ENCODE measurements at places on chromosomes 2 and 18.

DNA sequence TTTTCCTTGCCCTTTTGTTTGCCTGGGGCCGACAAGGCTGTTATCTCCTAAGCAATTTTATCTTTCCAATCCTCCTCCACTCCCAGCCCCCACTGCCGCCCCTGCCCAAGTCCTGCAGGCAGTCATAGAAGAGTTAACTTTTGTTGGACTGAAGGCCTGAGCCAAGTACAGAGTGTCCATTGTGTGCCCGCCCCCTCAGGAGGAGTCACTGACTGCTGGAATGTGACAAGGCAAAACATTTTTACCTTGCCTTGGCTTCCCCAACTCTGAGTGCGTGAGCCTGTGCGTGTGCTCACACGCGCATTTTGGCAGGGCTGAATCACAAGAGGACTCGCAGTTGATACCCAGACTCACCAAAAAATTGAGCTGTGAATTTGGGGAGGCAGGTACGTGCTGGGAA is 16.2 kb downstream of the SETBP1 start:
- DNase-seq, result no peak

GRCh38 chr2:10214179-10214578 is 88.5 kb upstream of the HPCAL1 start:
- no peak for DNase-seq

DNA sequence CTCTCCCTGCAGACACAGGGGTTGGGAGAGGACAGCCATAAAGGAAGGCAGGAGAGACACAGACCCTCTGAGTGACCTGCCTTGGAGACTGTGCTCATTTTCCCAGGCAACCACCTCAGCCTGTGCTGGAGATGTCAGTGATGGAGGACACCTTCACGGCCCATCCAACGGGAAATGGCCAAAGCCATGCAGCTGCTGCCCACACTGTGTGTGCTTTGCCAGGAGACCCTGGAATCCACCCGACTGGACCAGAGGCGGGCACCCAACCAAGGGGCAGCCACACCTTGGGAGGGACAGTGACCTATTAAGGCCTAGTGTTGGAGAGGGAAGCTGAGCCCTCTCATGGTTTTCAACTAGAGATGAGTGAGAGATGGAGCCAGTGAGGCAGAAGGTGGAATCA is 192.5 kb downstream of the SMAD2 start:
- DNase-seq, result peak; percentile 44

- no peak for DNase-seq
Observed at GRCh38 chr2:120317916-120318315, 28.0 kb upstream of the INHBB start.

- DNase-seq, result no peak
Observed at GRCh38 chr18:60060578-60060977, 160.8 kb downstream of the PMAIP1 start.

- no peak for DNase-seq
Observed at GRCh38 chr2:46025081-46025480, 272.1 kb upstream of the EPAS1 start.

GRCh38 chr2:12774395-12774727 is 57.6 kb downstream of the TRIB2 start:
- DNase-seq, result no peak

DNA sequence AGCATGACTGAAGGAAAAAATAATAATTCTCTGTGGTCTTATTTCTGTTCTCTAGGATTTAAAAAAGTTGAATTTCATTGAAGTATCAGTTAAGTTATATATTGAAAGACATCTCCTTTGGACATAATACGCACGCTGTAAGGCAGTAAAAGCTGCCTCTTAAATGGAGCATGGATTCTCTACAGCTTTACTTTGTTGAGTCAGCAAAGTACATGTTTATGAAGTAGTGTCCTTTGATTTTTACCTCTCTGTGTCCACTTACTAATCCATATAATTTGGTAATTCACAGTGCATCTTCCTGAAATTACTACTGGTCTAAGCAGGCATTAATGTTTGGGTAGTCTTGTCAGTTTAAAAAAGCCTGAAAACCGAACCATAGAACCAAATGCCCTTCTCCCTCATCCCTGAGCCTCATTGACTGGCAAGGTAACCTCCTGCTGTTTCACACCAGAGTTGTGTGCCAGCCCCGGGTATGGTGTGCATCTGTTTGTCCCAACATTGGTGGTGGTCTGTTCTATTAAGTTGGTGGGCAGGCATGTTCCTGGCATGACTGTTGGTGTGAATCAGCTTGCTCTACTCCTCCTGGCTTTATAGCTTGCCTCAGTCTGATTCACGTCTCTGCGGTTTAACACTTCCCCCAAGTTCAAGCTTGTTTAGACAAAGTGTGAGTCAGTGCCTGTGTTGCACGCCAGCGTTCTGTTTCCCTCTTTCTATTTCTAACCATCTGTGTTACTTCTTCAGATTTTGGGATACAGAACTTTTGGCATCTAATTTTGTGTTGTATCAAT is 71.0 kb upstream of the ITM2C start:
- DNase-seq, result peak; percentile 95

DNA sequence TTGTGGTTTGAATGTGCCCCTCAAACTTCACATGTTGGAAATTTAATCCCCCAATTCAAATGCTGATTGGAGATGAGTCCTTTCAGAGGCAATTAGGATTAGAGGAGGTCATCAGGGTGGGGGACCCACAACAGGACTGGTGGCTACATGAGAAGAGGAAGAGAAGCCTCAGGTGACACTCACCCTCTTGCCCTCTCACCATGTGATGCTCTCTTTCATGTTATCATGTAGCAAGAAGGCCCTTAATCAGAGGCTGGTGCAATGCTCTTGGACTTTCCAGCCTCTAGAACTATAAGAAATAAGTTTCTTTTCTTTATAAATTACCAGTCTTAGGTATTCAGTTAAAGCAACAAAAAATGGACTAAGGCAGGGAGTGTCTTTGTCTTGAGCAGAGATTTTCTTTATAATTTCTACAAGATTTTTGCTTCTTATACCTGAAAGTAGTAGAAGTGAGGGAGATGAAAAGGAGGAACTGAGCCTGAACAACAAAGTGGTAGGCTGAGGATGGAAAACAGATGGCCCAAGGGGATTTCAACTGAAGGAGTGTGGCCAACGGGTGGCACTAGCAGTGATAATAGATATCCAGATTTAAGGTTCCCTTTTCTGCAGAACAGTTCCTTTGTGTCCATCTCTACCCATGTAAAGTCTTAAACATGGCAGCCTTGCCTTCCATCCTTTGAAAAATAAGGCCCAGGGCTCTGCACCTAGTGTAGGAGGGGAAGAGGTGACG is 49.2 kb upstream of the TGIF1 start:
- DNase-seq, result no peak

- DNase-seq, result no peak
Observed at GRCh38 chr2:127619203-127619590, 26.8 kb upstream of the GPR17 start.

- no peak for DNase-seq
Observed at GRCh38 chr2:39620067-39620466, 45.6 kb upstream of the TMEM178A start.

- DNase-seq, result no peak
Observed at GRCh38 chr2:151649966-151650365, 84.3 kb downstream of the NEB start.

GRCh38 chr2:48855142-48855541 is 99.6 kb upstream of the LHCGR start:
- DNase-seq, result no peak

DNA sequence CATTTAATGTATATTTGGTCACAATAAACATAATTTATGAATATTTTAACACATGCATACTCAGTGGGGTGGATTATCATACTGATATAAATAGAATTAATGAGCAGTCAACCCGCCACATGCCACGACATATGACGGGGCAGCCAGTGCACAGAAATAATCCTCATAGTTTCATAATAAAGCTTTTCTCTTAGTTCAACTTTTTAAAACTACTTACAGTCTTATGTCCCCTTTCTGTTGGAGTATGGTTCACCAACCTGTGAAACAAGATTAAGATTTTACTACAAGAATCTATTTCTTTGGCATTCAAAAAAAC is 75.6 kb upstream of the ETAA1 start:
- no peak for DNase-seq

- no peak for DNase-seq
Observed at GRCh38 chr2:60499651-60500265, 53.7 kb downstream of the BCL11A start.

DNA sequence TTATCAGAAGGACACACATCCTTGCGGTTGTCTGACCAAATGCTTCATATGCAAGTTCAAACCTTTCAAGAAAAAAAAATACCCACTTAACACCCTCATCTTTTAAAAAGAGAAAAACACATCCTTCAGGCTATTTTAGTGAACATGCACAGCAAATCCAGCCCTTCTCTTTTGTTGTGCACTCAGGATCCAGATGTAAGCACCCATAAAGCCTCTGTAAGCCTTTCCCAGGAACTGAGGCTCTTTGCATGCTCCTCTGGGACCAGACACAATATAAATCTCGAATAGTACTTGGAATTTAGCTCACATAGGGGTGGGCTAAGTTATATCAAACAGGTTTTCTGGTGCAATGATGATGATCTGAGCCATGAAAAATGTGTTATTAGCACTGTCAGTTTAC is 308.8 kb upstream of the FAM98A start:
- no peak for DNase-seq

DNA sequence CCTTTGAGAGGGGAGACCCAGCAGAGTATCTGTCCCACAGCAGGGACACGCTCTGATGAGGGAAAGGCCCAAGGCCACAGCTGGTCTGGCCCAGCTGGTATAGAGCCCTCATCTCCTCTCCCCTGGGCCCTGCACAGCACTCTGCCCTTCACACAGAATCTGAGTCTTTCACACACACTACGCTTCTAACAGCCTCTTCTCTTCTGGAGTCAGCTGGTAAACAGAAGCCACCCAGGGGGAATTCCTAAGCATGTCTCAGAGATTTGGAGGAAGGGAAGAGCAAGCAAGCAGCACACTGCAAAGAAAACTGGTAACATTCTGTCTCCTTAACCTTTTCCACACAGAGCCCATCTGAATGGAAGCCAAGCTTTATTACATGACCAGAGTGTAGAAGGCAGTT is 121.1 kb upstream of the ACAA2 start:
- no peak for DNase-seq
